HTR-8/SVneo (cell line): ENCODE measurements at places on chromosomes 2 and 18.
A peak's percentile ranks its signal among the peaks of the same experiment; 100 is the strongest.

- DNase-seq = no peak
Observed at GRCh38 chr2:68423966-68424650, 43.0 kb downstream of the FBXO48 start.

- no peak for DNase-seq
Observed at GRCh38 chr2:26838121-26838906, 9.6 kb upstream of the DPYSL5 start.

DNA sequence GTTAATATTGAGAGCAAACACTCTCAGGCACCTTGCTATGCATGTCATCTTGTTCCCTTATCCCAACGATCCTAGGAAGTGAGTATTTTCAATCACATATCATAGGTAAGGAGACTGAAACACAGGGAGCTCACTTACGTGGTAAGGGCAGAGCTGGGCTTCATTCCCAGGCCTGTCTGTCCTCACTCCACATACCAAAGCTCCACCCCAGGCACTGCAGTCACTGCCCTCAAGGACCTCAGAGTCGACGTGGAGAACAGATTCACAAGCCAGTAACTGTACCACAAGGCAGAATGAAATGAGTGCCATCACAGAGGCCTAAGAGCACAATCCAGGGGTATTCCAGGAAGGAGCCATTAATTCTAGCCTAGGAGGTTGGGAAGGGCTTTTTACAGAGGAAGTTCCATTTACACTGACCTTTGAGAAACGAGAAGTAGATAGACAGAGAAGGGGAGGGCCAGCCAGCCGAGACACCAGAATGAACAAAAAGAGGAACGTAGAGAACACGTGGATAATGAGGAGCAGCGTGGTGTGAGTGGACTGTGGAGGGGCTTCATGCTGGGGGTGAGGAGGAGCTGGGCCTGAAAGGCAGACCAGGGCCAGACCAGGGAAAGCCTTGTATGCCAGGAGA, 48.6 kb downstream of the KIAA2012 start:
- DNase-seq = no peak

GRCh38 chr2:197356136-197356535, 45.6 kb upstream of the ANKRD44 start:
- no peak for DNase-seq

GRCh38 chr2:231190531-231191197, 7.8 kb upstream of the ARMC9 start:
- DNase-seq = no peak

DNA sequence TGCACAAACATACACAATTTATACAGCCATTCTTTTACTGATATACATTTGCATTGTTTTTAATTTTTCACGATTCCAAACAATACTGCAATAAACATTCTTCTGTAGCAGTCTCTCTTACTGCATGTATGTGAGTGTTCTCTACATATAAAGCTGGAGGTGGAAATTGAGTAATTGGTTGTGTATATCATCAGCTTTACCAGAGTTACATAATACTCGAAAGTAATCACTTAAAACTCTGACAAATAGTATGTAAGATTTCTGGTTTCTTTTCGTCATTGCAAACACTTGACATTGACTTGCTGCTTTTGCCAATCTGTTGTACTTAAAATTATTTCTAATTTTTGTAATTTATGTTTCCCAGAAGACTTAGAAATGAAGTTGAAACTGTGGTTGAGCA, 110.2 kb downstream of the TDRD15 start:
- no peak for DNase-seq

DNA sequence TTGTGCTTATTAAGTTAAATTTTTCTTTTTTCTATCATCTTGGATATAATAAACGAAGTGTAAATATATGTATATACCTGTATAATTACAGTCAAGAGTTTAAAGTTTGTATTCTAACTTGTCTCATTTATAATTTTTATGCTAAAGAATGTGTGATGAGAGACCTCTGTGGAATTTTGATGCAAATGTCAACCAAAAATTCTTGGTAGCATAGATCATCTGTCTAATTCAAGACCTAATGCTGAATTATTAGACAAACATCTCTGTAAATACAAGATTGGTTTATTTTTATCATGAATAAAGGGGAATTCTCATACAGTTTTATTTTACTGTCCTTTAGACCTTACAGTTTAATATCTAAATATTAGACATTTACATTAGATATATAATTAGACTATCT, 149.2 kb upstream of the VWC2L start:
- DNase-seq = peak; percentile 2

- peak; percentile 31 for DNase-seq
Observed at GRCh38 chr2:217853301-217853881, 149.4 kb downstream of the TNS1 start.

DNA sequence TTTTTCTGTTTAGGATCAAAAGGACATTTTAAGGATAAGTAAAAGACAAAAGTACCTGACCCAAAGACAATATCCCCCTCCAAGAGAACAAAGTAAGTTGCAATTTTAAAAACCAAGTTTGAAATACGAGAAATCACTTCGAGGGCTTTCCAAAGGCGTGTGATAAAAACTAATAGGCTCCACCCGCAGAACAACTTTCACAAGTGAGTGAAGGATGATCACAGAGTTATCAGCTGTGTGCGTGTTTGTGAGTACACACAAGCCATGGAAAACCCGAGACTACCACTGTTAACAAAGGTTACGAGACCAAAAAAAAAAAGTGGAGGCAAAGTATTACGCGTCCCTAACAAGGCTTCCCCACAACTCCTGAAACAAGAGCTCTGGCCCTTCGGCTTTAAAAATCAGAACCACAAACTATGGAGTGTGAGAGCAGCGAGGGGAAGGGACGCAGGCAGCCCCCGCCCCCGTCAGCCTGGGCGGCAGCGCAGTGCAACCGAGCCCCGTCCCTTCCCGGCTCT, 719 bp downstream of the SMAD2 start:
- DNase-seq = no peak

- no peak for DNase-seq
Observed at GRCh38 chr2:237304763-237305514, 109.0 kb downstream of the COL6A3 start.

DNA sequence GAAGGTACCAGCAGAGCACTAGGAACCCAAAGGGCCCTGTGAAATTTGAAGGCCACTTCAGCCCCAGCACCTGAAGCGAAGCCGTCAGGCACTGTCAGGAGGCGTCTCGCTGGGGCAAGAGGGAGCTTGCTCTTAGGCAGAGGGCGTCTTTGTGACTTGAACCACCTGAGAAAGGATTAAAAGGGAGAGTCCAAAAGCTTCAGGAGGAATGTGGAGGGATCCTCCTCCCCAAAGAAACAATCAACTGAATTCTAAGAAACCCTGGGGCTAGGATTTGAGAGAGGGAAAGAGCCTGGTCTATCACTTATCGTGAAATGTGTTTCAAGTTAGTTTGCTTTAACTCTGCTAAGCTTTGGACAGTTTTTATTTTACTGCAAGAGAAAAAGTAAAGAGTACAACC, 324.9 kb upstream of the SOX11 start:
- DNase-seq = no peak

DNA sequence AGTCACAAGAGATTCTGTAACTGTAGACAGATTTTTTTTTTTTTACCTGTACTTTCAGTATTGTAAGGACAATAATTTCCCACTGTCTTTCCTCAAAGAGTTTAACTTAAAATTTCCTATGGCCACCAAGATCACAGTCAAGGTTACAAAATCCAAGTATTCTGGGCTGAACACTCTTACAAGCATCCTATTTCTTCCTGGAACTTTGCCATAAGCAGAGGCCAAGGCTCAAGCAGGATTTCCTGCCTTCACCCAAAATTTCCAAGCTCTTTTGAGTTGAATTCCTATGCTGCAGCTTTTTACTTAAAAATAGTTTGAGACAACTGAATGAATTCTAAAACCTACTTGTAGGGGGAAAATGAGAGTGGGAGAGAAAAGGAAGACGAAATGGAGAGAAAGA, 299.4 kb downstream of the ZNF516 start:
- DNase-seq = no peak

DNA sequence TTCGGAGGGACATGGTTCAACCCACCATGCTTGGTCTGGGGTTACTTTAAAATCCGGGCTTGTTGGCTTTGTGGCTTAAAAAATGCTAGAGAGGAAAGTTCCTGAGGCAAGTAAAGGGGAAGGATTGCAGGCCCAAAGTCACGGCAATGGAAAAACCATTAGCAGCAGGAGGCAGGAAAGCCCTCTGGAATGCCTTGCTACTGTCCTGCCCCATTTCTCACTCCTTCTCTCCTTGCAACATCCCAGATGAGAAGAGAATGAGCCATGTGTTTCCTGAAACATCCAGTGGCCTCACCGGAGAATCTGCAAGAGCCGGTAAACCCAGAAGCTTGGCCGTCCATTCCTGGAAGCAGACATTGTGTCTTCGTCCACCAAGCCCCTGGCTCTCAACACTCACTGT, 97.4 kb upstream of the LCLAT1 start:
- no peak for DNase-seq

GRCh38 chr2:111054791-111055691, 65.7 kb upstream of the BCL2L11 start:
- DNase-seq = no peak

DNA sequence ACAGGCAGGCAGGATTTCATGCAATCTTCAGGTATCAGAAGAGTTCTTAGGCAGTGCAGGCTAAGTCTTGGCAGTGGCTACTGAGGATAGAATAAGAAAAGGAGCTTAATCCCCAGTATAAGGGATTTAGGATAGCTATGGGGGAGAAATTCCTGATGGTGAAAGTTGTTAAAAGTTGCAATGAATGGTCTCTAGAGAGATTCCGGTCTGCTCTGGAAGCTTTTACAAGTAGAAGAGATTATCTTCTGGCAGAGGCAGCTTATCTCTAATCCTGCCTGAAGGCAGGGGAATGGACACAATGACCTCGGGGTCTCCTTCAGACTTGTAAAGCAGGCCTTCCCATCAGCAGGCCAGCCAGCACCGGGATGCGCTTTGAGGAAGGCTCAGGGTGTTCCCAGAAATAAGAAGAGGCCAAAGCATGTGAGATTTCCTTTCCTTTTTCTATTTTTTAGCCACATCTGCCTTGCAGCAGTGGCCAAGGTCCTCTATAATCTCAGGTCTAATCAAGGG, 253.9 kb upstream of the KLHL29 start:
- no peak for DNase-seq

GRCh38 chr2:68917034-68917718, 35.5 kb downstream of the GKN2 start:
- no peak for DNase-seq
